CD4-positive, alpha-beta T cell (primary cell): ENCODE measurements at places on chromosomes 1 and 21. TPM values are rescaled to one million over a fixed set of nuclear protein-coding genes. Genes with fewer than 3 reads are reported as not detected.

Gene RGSL1
- total RNA-seq: not detected

Gene TSPEAR
- not detected for total RNA-seq

Gene CFAP107
- total RNA-seq: not detected

DNA sequence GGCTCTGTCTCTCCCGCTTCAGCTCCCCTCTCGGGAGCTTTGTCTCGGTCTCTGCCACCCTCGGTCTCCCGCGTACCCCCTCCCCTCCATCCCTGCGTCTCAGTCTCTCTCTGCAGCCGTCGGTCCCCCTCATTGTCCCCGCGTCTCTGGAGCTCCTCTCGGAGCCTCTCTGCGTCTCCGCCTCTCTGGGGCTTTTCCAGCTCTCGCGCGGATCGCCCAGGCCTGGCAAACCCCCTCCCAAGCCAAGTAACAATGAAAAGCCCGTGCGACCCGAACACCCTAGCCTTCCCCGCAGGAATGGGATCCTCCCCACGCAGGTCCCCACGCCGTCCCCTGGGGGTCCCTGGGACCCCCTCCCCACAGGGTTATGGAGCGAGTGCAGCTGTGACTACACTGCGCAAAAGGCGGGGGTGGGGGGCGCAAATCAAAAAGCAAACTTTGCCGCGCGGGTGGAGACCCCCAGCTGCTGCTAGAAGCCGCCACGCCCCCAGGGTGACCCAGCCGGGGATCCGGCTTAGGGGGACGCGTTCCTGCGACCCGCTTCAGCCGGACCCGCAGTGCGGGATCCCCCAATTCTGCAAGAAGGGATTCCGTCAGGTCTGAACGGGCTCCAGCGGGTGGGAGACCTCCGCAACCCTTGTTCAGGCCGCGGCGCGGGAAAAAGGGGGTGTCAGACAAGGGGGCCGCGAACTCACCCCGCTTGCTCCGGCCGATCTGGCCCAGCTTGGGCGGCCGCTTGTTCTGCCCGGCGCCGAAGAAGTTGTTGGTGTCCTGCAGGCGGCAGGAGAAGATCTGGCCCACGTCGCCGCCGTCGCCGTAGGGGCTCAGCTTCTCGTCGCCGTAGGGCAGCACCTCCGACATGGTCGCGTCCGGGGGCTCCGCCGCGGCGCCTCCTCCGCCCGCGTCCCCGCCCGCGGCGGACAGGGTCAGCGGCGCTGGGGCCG, 1.2 kb downstream of the CAMK2N1 start:
- H3K36me3 ChIP-seq: no peaks in the 10 kb centered on the region
- H3K27ac ChIP-seq: no peak overlapping the region
- peaks cover 30% of the 10 kb centered on the region for H3K27me3 ChIP-seq
- H3K4me1 ChIP-seq: peaks cover 29% of the 10 kb centered on the region
- peak overlapping the region; percentile 55 for H3K4me3 ChIP-seq
- DNase-seq: no peak

DNA sequence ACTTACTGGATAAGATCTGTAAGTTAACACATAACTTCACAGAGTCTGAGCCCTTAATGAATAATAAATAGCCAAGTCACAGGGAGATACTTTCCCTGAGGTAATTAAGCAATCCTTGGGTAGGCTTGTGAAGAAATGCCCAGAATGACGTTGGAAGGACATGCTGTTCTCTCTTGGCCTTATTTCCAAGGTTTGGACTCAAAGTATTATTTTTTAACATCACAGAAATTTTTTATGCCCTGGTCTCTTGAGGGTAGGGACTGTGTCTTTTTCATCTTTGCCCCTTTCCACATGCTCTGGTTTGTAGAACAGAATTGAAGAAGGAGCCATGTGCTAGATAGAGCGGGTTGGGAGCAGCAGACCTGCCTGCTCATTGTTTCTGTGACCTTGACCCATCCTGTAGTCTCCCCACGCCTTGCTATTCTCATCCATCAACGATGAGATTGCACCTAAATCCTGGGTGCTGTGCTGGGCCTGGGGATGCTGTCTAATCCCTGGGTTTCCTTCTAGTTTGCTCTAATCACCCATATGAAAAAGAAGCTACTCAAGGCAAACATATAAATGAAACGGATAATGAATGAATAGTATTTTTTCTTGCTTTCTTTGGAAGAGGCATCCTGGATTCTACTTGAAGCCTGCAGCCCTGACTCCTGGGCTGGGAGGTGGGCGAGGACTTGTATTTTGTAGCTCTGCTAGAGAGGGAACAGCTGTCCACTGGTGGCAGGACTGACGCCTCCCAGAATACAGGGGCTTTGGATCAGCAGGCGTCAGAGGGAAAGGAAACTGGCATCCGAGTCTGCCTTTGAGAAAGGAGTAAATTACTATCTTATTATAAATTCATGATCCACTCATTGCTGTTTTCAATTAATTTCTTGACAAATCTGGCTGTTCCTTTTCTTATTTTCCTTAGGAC, 17.5 kb upstream of the LAMTOR5 start:
- H3K27ac ChIP-seq: no peak overlapping the region
- DNase-seq: no peak
- peaks cover 3% of the 10 kb centered on the region for H3K27me3 ChIP-seq
- H3K4me3 ChIP-seq: no peak overlapping the region

GRCh38 chr1:97565886-97566285, 354.9 kb downstream of the DPYD start:
- DNase-seq: no peak
- H3K27ac ChIP-seq: no peak overlapping the region
- H3K4me3 ChIP-seq: no peak overlapping the region
- no peaks in the 10 kb centered on the region for H3K4me1 ChIP-seq
- H3K36me3 ChIP-seq: peaks cover 6% of the 10 kb centered on the region
- H3K27me3 ChIP-seq: no peaks in the 10 kb centered on the region

DNA sequence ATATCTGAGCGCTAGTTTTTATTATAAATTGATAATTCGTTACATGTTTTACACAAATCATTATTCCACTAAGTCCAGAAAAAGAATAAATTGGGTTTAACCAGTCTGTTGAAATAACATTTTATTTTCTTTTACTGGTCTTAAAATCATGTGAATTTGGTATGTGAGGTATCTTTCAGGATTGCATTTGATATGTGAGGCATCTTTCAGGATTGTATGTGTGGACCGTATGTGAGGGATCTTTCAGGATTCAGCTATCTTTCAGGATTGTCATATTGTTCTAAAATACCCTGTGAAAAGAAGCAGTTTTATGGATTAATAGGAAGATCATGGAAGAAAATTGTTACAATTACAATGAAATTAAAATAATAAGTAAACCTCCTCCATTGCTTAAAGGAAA, 42.9 kb downstream of the USP25 start:
- no peaks in the 10 kb centered on the region for H3K4me1 ChIP-seq
- peaks cover 13% of the 10 kb centered on the region for H3K36me3 ChIP-seq
- DNase-seq: no peak
- H3K27me3 ChIP-seq: no peaks in the 10 kb centered on the region
- no peak overlapping the region for H3K4me3 ChIP-seq

DNA sequence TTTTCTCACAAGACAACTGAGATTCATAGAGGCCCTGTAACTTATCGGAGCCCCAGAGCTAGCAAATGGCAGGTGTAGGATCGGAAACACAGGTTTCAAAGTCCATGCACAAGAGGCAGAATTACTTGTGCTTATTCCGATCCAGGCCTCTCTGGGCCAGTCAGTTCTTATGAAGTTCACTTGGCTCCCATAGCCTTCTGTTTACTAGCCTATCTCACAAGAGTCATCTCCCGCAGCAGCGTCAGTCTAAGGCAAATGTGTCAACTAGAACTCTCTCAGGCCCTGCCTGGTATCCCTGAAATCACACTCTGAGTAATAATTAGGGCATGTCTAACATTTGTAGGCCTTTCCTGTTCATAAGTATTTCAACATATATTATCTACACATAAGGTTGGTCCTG, 43.3 kb downstream of the PHC2 start:
- DNase-seq: no peak
- no peak overlapping the region for H3K4me3 ChIP-seq
- no peaks in the 10 kb centered on the region for H3K4me1 ChIP-seq
- peaks cover 5% of the 10 kb centered on the region for H3K27me3 ChIP-seq
- H3K27ac ChIP-seq: no peak overlapping the region
- no peaks in the 10 kb centered on the region for H3K36me3 ChIP-seq

- H3K27me3 ChIP-seq: no peaks in the 10 kb centered on the region
- H3K27ac ChIP-seq: no peak overlapping the region
- no peak for DNase-seq
- H3K4me3 ChIP-seq: no peak overlapping the region
- no peaks in the 10 kb centered on the region for H3K4me1 ChIP-seq
- H3K36me3 ChIP-seq: peaks cover 37% of the 10 kb centered on the region
Measured at GRCh38 chr1:21680381-21680780, 11.2 kb upstream of the RAP1GAP start.

GRCh38 chr21:42942244-42942643, 16.8 kb upstream of the ERVH48-1 start:
- no peaks in the 10 kb centered on the region for H3K36me3 ChIP-seq
- H3K27me3 ChIP-seq: no peaks in the 10 kb centered on the region
- H3K27ac ChIP-seq: no peak overlapping the region
- no peak overlapping the region for H3K4me3 ChIP-seq
- H3K4me1 ChIP-seq: no peaks in the 10 kb centered on the region
- no peak for DNase-seq

- H3K36me3 ChIP-seq: peaks cover 49% of the 10 kb centered on the region
- peaks cover 58% of the 10 kb centered on the region for H3K4me1 ChIP-seq
- H3K27me3 ChIP-seq: no peaks in the 10 kb centered on the region
- no peak overlapping the region for H3K27ac ChIP-seq
Measured at GRCh38 chr1:8374356-8374755, 56.4 kb downstream of the SLC45A1 start.
